ENCODE measurements at places on chromosomes 4 and X.

- no peak for DNase-seq
Observed at GRCh38 chr4:185119927-185120630, 23.0 kb upstream of the SLC25A4 start.

- no peak for DNase-seq
Observed at GRCh38 chrX:107559506-107559905, 68.8 kb upstream of the PRPS1 start.

GRCh38 chr4:3676196-3676595 lies 90.0 kb upstream of the ADRA2C start:
- no peak for DNase-seq

- DNase-seq, result no peak
Observed at GRCh38 chrX:130245441-130245840, 23.3 kb downstream of the ZNF280C start.

- DNase-seq, result no peak
Observed at GRCh38 chr4:67570537-67570936, 12.0 kb downstream of the STAP1 start.

DNA sequence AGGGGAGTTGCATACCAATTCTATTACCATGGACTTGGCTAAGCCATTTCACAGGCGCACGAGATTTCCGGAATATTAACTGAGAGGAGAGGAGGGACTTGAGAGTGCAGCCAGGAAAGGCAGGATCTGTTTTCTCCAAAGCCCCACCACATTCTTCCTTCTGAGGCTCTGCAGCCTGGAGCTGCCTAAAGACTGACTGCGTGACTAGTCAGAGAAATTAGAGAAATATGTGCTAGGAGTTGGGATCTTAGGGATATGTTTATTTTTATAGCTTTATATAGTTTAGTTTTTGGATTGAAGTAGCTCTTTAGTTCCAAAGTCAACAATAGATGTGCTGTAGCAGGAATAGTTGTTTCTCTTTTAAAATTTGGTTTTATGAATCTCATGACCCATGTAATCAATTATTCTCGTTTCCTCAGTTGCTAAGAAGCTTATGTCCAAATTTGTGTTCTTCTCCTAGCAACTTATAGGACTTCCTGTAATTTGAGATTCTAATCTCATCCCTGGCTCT lies 300.1 kb upstream of the DDX53 start:
- no peak for DNase-seq

Data from NCI-H446 (cell line).